Activated CD4-positive, alpha-beta T cell treated with anti-CD3 and anti-CD28 coated beads, Interleukin-2, amount 50 U/mL, for 4 hours (primary cell): ENCODE measurements at places on chromosomes 12 and 14.

DNA sequence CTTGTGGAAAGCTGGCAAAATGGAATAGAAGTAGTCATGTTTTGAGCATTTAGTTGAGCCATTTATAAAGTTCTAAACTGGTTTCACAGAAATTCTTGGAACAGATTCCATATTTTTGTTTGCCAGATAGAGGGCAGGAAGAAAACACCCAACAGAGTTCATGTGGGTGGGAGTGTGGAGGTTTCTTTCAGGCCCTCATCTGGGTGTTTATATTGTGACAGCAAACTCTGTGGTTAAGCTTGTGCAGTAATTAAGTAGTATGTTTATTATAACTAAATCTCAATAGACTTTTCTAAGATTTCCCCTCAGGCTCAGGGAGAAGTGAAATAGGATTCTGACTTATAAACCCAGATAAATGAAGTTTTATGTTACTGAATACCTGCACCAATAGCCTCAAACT, 57.4 kb downstream of the SPPL3 start:
- DNase-seq, result no peak

GRCh38 chr14:55599250-55599879, 19.4 kb downstream of the KTN1 start:
- no peak for DNase-seq

GRCh38 chr12:84643993-84644392, 268.6 kb downstream of the SLC6A15 start:
- no peak for DNase-seq

DNA sequence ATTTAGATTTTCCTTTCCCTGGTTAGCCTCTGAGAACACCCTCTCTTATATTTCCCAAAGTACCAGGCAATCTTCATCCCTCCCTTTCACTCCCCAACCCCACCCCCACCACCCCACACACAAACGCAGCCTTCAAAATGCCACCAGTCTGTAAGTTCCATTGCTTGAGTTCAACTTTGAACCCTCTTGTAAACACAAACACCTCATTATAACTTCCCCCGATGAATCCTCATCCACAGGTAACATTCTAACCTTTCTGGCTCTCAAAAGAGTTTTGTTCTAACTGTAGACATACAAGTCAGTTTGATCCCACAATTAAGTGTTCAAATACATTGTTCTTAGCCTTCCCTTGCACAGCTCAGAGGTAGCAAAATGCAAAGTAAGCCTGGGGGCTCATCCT, 199.4 kb upstream of the FOXN3 start:
- DNase-seq, result no peak

DNA sequence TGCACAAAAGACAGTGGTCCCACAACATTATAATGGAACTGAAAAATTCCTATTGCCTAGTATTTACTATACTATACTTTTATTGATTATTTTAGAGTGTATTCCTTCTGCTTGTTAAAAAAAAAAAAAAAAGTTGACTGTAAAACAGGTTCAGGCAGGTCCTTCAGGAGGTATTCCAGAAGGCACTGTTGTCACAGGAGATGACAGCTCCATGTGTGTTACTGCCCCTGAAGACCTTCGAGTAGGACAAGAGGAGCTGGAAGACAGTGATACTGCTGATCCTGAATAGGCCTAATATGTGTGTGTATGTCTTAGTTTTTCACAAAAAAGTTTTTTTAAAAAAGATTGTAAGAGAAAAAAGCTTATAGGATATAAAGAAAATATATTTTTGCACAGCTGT, 12.3 kb downstream of the UBE2N start:
- no peak for DNase-seq

DNA sequence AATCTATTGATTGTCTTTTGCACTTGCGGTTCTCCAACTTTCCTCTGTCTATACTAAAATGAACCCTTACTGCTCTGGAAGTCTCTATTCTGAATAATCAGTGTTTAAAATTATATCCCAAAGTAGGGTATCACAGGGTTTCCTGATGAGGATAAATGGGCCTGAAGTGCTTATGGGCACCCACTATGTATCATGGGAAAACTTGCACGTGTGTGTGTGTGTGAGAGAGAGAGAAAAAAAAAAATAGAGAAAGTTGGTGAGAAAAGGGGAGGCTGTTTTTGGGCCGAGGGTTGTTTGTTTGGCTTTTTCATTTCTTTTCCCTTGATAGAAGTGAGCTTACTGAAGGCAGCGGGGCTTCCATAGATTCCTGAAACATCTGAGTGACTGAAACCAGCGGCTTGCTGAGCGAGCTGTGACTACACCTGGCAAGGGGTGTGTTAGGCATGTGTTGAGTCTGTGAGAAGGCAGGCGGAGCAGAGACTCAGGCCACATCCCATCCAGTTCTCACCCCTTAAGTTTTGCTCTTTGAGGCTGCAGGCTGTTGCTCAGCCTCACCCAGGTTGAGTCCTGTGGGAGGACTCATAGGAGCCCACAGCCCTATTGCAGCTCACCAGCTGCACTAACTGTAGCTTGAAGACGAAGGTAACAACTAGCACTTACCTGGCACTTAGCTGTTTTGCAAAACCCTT, 17.2 kb downstream of the PPFIBP1 start:
- no peak for DNase-seq

- no peak for DNase-seq
These were observed 5.4 kb upstream of the GPR84 start for GRCh38 chr12:54369597-54370131.

DNA sequence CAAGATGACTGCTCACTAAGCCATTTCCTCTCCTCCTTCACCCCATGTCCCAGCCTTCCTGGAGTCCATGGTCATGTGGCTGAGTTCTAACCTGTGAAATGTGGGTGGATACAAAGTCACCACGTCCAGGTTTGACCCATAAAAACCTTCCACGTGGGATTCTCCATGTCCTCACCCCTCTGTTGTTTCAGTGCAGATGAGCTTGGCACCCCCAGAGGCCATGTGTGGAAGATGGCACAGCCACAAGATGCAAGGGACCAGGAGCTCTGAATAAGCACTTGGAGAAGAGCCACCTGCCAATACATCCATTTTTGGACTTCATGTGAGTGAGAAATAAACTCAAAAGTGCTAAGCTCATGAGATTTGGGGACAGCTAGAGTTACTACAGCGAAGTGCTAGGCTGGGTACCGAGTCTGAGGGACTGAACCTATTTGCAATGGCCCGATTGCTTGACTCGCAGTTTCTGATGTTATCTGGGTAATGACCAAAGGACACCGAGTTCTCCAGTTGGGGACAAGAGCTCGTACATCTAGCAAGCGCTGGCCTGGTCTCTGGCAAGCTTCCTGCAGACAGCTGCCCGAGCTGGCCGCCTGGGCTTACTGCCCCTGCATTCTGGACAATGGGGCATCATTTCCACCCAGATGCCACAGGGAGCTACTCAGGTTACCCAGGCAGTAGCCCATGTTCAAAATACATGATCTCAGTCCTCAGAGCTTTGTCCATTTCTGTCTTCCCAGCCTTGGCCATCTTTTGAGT, 7.7 kb upstream of the SLC24A4 start:
- no peak for DNase-seq

GRCh38 chr14:33475623-33476022, 475.3 kb downstream of the EGLN3 start:
- no peak for DNase-seq

DNA sequence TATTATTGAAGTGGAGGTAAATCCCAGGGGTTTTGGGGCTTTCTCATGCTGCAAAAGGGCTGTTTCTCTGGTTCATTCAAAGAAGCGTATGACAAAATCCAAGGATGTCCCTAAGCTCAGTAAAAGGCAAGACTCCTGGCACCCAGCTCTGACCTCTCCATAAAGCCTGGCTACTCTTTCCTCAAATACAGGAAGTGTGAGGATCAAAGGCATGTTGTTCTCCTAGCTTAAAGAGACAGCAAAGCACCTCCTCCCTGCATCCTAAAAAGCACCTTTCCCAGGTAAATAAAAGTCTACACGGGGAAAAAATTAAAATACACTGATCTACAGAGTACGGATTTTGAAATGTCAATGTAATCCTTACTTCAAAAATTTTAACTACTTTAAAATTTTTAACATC, 118.6 kb downstream of the LMNTD1 start:
- DNase-seq, result no peak
